ENCODE measurements at places on chromosomes 7 and 10. TPM values are rescaled to one million over a fixed set of nuclear protein-coding genes. Genes with fewer than 3 reads are reported as not detected.

Gene PNLIPRP2
- not detected for polyA plus RNA-seq

- H3K27ac ChIP-seq: no peak overlapping the region
- H3K36me3 ChIP-seq: no peaks in the 10 kb centered on the region
- no peaks in the 10 kb centered on the region for H3K4me1 ChIP-seq
- H3K27me3 ChIP-seq: no peaks in the 10 kb centered on the region
These were observed 357.2 kb downstream of the SH2D4B start for GRCh38 chr10:80894797-80895467.

Gene MACC1
- 0.05 TPM for polyA plus RNA-seq

Gene FGFBP3
- 2.6 TPM for polyA plus RNA-seq

- H3K36me3 ChIP-seq: no peaks in the 10 kb centered on the region
- DNase-seq: no peak
- H3K27ac ChIP-seq: no peak overlapping the region
- no peaks in the 10 kb centered on the region for H3K27me3 ChIP-seq
These were observed 247.3 kb downstream of the PARD3 start for GRCh38 chr10:34567659-34568253.

GRCh38 chr7:87445897-87446296, 29.6 kb downstream of the ABCB4 start:
- no peak overlapping the region for H3K27ac ChIP-seq
- no peaks in the 10 kb centered on the region for H3K27me3 ChIP-seq
- H3K4me1 ChIP-seq: no peaks in the 10 kb centered on the region
- no peak overlapping the region for H3K4me3 ChIP-seq

Gene ZEB1
- 31.3 TPM for polyA plus RNA-seq

- no peak for DNase-seq
- no peak overlapping the region for H3K4me3 ChIP-seq
- H3K4me1 ChIP-seq: no peaks in the 10 kb centered on the region
- H3K27ac ChIP-seq: no peak overlapping the region
- peaks cover 75% of the 10 kb centered on the region for H3K36me3 ChIP-seq
These were observed 33.6 kb downstream of the TRRAP start for GRCh38 chr7:98911916-98912315.

DNA sequence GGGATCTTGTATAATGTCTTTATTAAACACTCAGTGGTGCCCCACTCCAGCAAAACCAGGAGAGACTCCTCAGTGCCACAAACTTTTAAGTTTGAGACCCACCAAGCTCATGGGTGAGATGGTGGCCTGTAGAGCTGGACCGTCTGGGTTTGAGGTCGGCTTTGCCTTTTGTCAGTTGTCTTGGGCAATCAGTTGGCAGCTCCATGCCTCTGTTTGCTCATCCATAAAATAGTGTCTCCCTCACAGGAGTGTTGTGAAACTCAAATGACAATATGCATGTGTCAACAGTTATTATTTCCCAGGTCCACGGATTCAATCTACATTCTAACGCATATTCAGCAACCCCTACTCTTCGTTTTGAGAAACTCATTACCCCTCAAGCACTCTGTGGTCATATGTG, 367.8 kb upstream of the C7orf33 start:
- H3K4me3 ChIP-seq: no peak overlapping the region
- H3K36me3 ChIP-seq: no peaks in the 10 kb centered on the region
- DNase-seq: no peak
- no peak overlapping the region for H3K27ac ChIP-seq
- no peaks in the 10 kb centered on the region for H3K27me3 ChIP-seq
- H3K4me1 ChIP-seq: no peaks in the 10 kb centered on the region

Gene SFTPA2
- polyA plus RNA-seq: not detected

All from CD4-positive, alpha-beta memory T cell (primary cell).